Mononuclear cell (primary cell): ENCODE measurements at places on chromosomes 7 and 10. TPM values are rescaled to one million over a fixed set of nuclear protein-coding genes. Genes with fewer than 3 reads are reported as not detected.

BMPER gene
- total RNA-seq, result 0.21 TPM

WEE2 gene
- 0.31 TPM for total RNA-seq

FAM20C gene
- 15.3 TPM for total RNA-seq

PDE6C gene
- total RNA-seq, result not detected

EIF5AL1 gene
- total RNA-seq, result 0.73 TPM

VSTM4 gene
- 0.10 TPM for total RNA-seq

SPDYE6 gene
- not detected for total RNA-seq

NRG3 gene
- not detected for total RNA-seq

ZNF503 gene
- 4.7 TPM for total RNA-seq

CAV2 gene
- 4.1 TPM for total RNA-seq

HOXA5 gene
- total RNA-seq, result 3.0 TPM

CPXM2 gene
- not detected for total RNA-seq

ZNF138 gene
- 9.3 TPM for total RNA-seq

ZNF365 gene
- total RNA-seq, result 1.5 TPM

TWIST1 gene
- total RNA-seq, result not detected

STRIP2 gene
- total RNA-seq, result 0.42 TPM

CHAT gene
- total RNA-seq, result not detected

PLAC9 gene
- not detected for total RNA-seq

OR2A5 gene
- total RNA-seq, result under 0.01 TPM

ANKRD2 gene
- not detected for total RNA-seq

DENND11 gene
- 46.7 TPM for total RNA-seq

OGDHL gene
- total RNA-seq, result not detected

TEX36 gene
- total RNA-seq, result not detected

OR13A1 gene
- 0.10 TPM for total RNA-seq

TSPAN12 gene
- not detected for total RNA-seq

STYXL1 gene
- total RNA-seq, result 10.8 TPM

ADAM8 gene
- total RNA-seq, result 84.9 TPM

APBB1IP gene
- total RNA-seq, result 38.0 TPM

CFAP46 gene
- total RNA-seq, result under 0.01 TPM

ZNF804B gene
- not detected for total RNA-seq

PPP1R3C gene
- total RNA-seq, result 0.21 TPM

NODAL gene
- total RNA-seq, result not detected

ITPRID1 gene
- 0.73 TPM for total RNA-seq

CCL24 gene
- total RNA-seq, result not detected

CLEC5A gene
- total RNA-seq, result 3.6 TPM

EPO gene
- not detected for total RNA-seq

DNAH11 gene
- total RNA-seq, result under 0.01 TPM

AKR1D1 gene
- not detected for total RNA-seq

PHKG1 gene
- total RNA-seq, result 3.1 TPM

CRYGN gene
- not detected for total RNA-seq

PLOD3 gene
- total RNA-seq, result 8.7 TPM

UTF1 gene
- not detected for total RNA-seq

PDE1C gene
- total RNA-seq, result not detected

MYO3A gene
- total RNA-seq, result 0.10 TPM

ADCY1 gene
- total RNA-seq, result under 0.01 TPM

HOXA7 gene
- 0.10 TPM for total RNA-seq

ADAM22 gene
- 0.94 TPM for total RNA-seq

PTPRN2 gene
- total RNA-seq, result 0.31 TPM

C10orf143 gene
- 1.8 TPM for total RNA-seq

ECHS1 gene
- total RNA-seq, result 13.5 TPM

CYP2C19 gene
- not detected for total RNA-seq

LEP gene
- not detected for total RNA-seq

TMEM236 gene
- under 0.01 TPM for total RNA-seq
